Cardiac septum (tissue), 1 donor: ENCODE measurements at places on chromosomes 7 and 10. TPM values are rescaled to one million over a fixed set of nuclear protein-coding genes. Genes with fewer than 3 reads are reported as not detected.

DNA sequence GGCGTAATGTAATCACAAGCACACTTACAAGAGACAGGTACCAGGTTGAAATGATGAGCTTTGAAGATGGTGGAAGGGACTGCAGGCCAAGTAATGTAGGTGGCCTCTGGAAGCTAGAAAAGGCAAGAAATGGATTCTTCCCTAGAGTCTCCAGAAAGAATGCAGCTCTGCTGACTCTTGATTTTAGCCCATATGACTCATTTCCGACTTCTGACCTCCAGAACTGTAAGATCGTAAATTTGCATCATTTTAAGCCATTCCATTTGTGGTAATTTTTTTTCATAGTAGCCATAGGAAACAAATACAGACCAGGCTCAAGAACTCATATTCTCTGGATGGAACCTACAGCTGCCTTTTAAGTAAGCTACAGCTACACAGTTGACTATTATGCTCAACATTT, 315.5 kb downstream of the MAGI2 start:
- no peak for DNase-seq

DNA sequence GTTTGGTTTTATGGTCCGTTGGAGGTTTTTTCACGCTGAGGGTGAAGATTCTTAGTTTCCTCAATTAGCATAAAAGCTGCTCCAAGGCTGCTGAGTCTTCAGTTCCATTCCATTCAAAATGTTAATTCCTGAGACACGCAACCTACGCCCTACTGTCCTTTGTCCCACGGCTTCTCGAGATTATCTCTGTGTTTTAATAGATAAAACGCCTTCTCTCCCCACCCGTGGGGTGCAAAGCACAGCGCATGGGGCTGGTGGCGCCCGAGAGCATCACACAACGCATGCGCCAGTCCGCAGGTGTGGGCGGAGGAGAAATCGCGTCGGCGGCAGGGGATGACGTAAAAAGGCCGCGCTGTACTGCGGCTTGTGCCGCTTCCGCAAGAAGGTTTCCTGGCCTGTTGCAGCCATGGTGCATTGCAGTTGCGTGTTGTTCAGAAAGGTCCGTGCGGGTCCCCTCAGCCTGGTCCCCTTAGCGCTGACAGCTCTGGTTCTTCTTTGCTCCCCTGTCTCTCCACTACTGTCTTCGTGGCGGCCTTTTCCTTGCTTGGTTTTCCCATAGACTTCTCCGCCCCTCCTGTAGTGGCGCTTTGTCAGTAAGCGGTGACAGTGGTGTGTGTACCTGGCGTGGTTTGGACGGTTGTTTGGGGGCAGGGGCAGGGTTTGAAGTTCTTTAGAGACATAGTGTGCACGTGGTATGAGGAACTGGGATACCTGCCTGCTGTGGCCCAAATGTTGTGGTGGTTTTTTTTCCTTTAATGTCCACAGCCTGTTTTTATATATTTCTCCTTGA, at the start of gene GTPBP10:
Gene GTPBP10 (plus strand): TSS at position 381 of the 790 bp plus-strand sequence. CDS start 26 bp downstream, at position 407.
- peak; percentile 98 for DNase-seq

GRCh38 chr10:78706256-78706655, 362.5 kb upstream of the ZMIZ1 start:
- no peak for DNase-seq

GRCh38 chr7:71801976-71802375, 610.2 kb downstream of the CALN1 start:
- no peak for DNase-seq

GRCh38 chr7:75931680-75932079, 16.7 kb downstream of the POR start:
- DNase-seq: no peak

DNA sequence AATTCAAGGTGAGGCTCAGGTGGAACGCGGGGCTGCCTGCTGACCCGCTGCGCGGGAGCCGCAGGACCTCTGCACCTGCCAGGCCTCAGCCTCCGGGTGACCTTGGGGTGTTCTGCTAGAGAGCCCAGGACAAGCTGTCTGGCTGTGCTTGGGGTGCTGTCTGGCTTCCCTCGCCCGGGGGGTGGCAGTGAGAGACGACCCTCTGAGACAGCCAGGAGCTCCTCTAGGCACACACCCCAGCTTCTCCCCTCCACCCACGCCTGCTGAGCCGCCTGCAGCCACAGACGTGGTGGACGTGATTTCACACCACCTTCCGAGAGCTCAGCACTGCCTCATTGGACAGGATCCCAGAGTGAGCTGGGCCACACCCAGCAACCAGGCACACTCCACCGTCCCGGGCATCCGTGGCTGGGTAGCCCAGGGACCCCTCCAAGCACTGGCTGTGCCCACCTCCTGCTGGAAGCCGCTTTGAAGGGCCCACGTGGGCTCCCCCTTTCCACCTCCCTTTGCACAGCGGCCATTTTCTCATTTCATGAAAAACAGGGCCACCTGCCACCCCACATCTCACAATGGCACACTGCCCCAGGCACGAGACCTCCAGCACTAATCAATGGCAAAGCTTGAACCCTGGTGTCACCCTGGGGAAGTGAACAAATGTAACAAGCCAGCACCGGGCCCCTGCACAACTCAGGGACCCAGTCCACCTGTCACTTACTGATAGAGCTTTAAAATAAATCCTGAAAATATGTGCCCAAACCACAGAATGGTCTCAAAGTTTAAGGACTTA, 35.0 kb downstream of the ZFAND2A start:
- peak; percentile 75 for DNase-seq

GRCh38 chr7:40656349-40656748, 521.5 kb downstream of the SUGCT start:
- no peak for DNase-seq

- peak; percentile 91 for DNase-seq
These were observed 61.4 kb upstream of the STEAP1B start for GRCh38 chr7:22561321-22561811.

- DNase-seq: no peak
These were observed 3.4 kb upstream of the GAL3ST4 start for GRCh38 chr7:100171840-100172239.

- no peak for DNase-seq
These were observed 80.5 kb upstream of the INSYN2A start for GRCh38 chr10:127276794-127277462.

GRCh38 chr10:56596257-56596656, 235.2 kb upstream of the ZWINT start:
- no peak for DNase-seq

- no peak for DNase-seq
These were observed 35.1 kb downstream of the SMNDC1 start for GRCh38 chr10:110269374-110270318.

GRCh38 chr10:77308084-77308732, 329.4 kb downstream of the KCNMA1 start:
- DNase-seq: no peak

DNA sequence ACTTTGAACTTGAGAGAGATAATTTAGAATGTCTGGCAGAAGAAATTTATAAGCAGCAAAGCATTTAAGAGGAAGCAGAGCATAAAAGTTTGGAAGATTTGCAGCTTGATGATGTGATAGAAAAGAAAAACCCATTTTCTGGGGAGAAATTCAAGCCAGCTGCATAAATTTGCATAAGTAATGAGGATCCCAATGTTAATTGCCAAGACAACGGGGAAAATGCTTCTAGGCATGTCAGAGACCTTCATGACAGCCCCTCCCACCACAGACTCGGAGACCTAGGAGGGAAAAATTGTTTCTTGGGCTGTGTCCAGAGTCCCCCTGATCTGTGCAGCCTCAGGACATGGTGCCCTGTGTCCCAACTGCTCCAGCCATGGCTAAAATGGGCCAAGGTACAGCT, 263.6 kb upstream of the POT1 start:
- no peak for DNase-seq

- DNase-seq: no peak
These were observed 83.6 kb upstream of the SEMA3C start for GRCh38 chr7:81002421-81002820.

The POM121C gene
- total RNA-seq: 21.8 TPM

The GOLGA7B gene
- total RNA-seq: 0.54 TPM

The DUSP5 gene
- 29.4 TPM for total RNA-seq

The NEUROD6 gene
- total RNA-seq: not detected

The FFAR4 gene
- 0.08 TPM for total RNA-seq

The FAM131B gene
- total RNA-seq: 0.19 TPM

The LRRD1 gene
- 0.43 TPM for total RNA-seq

The SLIT1 gene
- 0.05 TPM for total RNA-seq

The RTKN2 gene
- 0.03 TPM for total RNA-seq

The CADPS2 gene
- 6.3 TPM for total RNA-seq
